Esophagus mucosa (tissue), 1 donor: ENCODE measurements at places on chromosomes 5 and 9.
A peak's percentile ranks its signal among the peaks of the same experiment; 100 is the strongest.

DNA sequence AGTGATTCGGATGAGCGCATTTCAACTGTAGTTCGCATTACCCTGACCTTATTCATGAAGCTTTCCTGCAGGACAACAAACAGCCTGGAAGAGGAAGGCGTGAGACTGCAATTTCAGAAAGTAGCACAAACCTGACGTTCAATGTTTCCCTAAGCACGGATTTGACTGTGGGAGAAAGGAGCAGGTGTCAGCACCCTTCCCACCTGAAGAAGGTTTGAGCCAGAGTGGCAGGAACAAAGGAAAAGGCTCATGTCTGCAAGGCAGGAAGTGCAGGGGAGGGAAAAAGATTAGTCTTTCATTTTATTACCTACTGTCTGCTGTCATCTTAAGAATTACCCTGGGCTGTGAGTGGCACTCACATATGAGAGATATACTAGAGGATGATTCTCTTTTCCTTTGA lies 114.0 kb downstream of the MED10 start:
- no peak for ATAC-seq

DNA sequence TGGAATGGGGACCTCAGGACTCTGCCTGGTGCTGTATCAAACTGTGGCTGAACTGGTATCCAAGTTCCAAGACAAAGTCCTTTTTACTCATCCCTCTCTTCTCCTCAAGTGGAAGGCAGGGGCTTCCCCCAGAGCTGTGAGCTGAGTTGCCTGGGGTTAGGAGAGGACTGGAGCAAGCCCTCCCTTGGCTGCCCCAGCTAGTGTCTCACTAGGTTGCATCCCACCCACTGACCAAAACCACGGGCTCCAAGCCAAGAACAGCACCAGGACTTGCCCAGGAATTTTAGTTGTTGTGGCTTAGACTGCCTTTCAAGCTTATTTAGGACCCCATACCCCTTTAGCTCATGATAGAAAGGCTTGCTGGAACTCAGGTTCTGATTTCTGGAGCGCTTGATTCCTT lies 158.7 kb upstream of the TNC start:
- no peak for ATAC-seq

DNA sequence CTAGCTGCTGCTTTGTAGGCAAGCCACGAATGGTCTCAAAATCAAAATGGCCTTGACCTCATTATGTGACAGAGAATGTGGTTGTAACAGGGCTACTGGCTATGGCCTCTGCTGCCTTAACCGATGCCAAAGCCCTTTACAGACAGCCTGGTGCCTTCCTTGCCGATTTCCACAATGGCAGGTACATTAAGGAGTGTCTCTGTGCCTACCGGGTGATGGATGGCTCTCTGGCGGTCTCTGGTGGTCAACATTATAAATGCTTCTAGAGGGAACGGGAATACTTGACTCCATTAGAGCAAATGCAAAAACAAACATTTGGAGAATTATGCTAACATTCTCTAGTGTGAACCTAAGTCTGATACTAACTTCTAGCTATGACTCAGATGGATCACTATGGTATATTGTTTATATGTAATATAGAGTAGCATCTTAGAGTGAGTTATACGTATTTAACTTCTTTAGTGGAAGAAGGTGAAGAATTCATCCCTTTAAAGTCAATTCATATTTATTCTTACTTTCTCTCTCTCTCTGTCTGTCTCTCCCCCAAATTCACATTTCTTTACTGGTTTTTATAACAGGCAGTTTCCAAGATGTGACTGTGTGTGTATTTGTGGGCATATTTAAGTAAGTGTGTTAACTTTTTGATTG lies 52.5 kb downstream of the RPS23 start:
- ATAC-seq = peak; percentile 92

- ATAC-seq = peak; percentile 79
Measured at GRCh38 chr9:126611592-126612325, 2.0 kb upstream of the LMX1B start.

GRCh38 chr5:123882319-123882964 lies 370.5 kb downstream of the CSNK1G3 start:
- no peak for ATAC-seq

- no peak for ATAC-seq
Measured at GRCh38 chr9:7304627-7304995, 495.0 kb downstream of the DMAC1 start.

DNA sequence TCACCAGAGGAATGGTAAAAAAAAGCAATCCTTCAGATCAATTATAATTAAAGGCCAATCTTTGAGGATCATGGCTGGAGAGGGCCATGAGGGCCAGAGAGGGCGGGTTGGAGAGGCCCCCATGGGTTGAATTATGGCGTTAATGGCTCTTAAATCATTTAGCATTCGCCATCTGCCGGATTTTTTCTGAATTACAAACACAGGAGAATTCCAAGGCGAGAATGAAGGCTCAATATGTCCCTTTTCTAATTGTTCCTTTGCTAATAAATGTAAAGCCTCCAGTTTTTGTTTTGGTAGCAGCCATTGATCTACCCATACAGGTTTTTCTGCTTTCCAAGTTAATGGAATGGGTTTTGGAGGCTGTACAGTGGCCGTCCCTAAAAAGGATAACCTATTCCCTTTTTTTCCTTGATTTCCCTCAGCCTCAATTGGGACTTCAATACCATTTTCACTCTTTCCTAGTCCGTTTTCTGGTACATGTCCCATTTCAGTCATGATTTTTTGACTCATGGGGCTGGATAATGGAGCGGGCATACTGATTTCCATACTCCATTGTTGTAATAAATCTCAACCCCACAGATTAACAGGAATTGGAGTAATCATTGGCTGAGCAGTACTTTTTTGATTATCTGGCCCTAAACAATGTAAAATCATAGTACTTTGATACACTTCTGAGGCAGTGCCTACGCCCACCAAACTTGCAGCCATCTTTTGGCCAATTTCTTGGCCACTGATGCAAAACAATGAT lies 6.7 kb upstream of the TMEM141 start:
- ATAC-seq = no peak

- ATAC-seq = no peak
Measured at GRCh38 chr5:140093179-140093578, 20.7 kb upstream of the PURA start.

- ATAC-seq = no peak
Measured at GRCh38 chr9:4997631-4998030, 12.6 kb downstream of the JAK2 start.

DNA sequence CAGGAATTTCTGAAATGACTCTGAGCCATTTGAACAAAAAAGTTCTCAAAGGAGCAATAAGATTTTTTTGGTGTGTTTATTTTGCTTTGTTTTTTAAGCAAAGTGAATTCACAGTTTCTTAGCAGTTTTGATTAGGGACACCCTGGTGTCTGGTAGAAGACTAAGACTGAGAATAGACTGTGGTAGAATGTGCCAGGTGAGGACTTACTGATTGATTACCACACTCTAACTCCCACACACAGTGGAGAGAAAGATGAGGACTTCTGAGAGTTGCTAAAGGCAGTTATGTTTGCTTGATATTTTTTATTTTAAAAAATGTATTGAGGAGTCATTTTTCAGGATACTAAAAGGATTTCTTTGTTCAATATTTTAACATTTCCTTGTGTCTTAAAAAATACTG lies 175.1 kb downstream of the CD180 start:
- ATAC-seq = no peak

DNA sequence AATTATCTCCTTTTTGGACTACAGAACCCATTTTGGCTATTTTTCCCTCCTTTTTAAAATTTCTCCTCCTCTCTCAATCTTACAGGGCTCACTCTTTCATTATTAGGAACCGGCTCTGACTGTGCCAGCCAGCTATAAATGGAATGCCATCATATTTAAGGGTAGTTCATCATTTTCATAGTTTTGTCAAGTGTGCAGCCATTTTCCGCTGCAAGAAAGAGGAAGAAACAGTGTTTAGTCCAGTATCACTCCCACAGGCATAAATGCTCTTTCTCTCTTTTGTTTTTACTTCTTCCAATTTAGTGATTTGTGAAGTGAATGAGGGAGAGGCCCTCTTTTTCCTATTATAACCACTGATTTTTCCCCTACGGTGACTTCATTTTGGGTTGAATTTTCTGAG lies 290.0 kb downstream of the NR3C1 start:
- ATAC-seq = no peak

DNA sequence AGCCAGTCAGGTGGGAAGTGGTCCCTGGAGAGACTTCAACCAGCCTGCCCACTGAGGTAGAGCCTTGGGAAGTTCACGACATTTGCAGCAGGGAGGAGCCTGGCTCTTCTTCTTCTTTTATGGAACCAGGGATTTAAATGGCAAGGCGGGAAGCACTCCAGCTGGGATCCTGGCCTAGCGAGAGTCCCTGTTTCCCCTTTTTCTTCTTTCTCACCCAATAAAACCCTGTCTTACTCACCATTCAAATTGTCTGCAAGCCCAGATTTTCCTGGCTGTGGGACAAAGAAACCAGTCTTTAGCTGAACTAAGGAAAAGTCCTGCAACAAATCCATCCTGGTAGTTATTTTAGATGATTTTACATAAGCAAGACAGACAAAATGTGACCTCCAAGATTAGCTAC lies 503.7 kb downstream of the CDH10 start:
- no peak for ATAC-seq

GRCh38 chr9:120711841-120712538 lies 2.3 kb downstream of the MEGF9 start:
- no peak for ATAC-seq

GRCh38 chr9:105328872-105329718 lies 84.6 kb downstream of the SLC44A1 start:
- ATAC-seq = no peak

GRCh38 chr5:19770396-19770795 lies 217.6 kb downstream of the CDH18 start:
- no peak for ATAC-seq
